Ureter (tissue), 1 donor: ENCODE measurements at places on chromosomes 16 and 17. TPM values are rescaled to one million over a fixed set of nuclear protein-coding genes. Genes with fewer than 3 reads are reported as not detected.

- DNase-seq = no peak
Observed at GRCh38 chr17:8031950-8032349, 6.9 kb upstream of the ALOX15B start.

- DNase-seq = no peak
Observed at GRCh38 chr16:81748476-81749198, 30.5 kb upstream of the PLCG2 start.

GRCh38 chr17:77409282-77410161 is 268.8 kb downstream of the SEC14L1 start:
- DNase-seq = peak; percentile 84

- DNase-seq = no peak
Observed at GRCh38 chr17:81173052-81173761, 7.2 kb upstream of the AATK start.

DNA sequence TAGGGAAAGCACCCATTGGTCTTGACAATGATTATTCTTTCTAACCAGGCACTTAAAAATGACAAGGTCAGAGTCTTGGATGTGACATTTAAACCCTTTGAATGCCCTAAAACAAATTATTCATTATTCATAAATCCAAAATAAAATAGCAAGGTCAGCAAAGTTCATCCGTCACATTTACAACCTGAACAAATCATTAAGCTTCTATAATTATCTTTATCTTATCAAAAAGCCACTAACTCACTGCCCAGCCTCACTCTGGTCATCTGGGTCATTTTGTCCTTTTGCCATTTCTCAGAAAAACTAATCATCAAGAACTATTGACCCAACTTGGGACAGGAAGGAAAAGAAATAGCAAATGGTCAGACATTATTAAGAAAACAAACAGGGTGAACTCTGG is 507.3 kb upstream of the CDH8 start:
- DNase-seq = no peak

GRCh38 chr16:81612351-81613163 is 166.5 kb upstream of the PLCG2 start:
- DNase-seq = no peak

The KRTAP9-2 gene
- total RNA-seq = not detected

The EPX gene
- total RNA-seq = not detected

The MYH1 gene
- total RNA-seq = 0.05 TPM
